ENCODE measurements at places on chromosomes 7 and 10. TPM values are rescaled to one million over a fixed set of nuclear protein-coding genes. Genes with fewer than 3 reads are reported as not detected.

GRCh38 chr7:136134503-136134902, 157.3 kb upstream of the MTPN start:
- H3K36me3 ChIP-seq: no peaks in the 10 kb centered on the region
- no peak for DNase-seq
- H3K27me3 ChIP-seq: no peaks in the 10 kb centered on the region

- DNase-seq: no peak
- H3K27ac ChIP-seq: no peak overlapping the region
- H3K27me3 ChIP-seq: no peaks in the 10 kb centered on the region
- H3K36me3 ChIP-seq: no peaks in the 10 kb centered on the region
Observed at GRCh38 chr7:159083001-159083697, 61.5 kb downstream of the VIPR2 start.

GRCh38 chr7:105890290-105890997, 14.0 kb upstream of the ATXN7L1 start:
- H3K4me3 ChIP-seq: no peak overlapping the region
- H3K36me3 ChIP-seq: no peaks in the 10 kb centered on the region
- H3K27me3 ChIP-seq: peaks cover 5% of the 10 kb centered on the region
- H3K27ac ChIP-seq: no peak overlapping the region

GRCh38 chr7:6158424-6159096, 113.9 kb downstream of the CYTH3 start:
- no peak overlapping the region for H3K27ac ChIP-seq
- peaks cover 53% of the 10 kb centered on the region for H3K36me3 ChIP-seq
- H3K4me1 ChIP-seq: no peaks in the 10 kb centered on the region
- no peak for DNase-seq
- no peaks in the 10 kb centered on the region for H3K27me3 ChIP-seq

- H3K4me3 ChIP-seq: no peak overlapping the region
- no peak overlapping the region for H3K27ac ChIP-seq
- H3K27me3 ChIP-seq: peaks cover 95% of the 10 kb centered on the region
Observed at GRCh38 chr7:27205325-27206280, 5.7 kb upstream of the HOXA13 start.

DNA sequence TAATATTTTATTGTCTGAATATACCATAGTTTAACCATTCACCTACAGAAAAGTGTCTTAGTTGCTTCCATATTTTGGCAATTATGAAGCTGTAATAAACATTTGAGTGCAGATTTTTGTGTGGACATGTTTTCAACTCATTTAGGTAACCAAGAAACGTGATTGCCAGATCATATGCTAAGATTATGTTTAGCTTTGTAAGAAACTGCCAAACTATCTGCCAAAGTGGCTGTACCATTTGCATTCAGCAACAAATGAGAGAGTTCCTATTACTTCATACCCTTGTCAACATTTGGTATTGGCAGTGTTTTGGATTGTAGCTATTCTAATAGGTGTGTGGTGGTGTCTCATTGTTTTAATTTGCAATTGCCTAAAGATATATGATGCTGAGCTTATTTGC, 233.5 kb downstream of the TMEM26 start:
- H3K4me3 ChIP-seq: no peak overlapping the region
- DNase-seq: no peak
- no peaks in the 10 kb centered on the region for H3K27me3 ChIP-seq
- no peak overlapping the region for H3K27ac ChIP-seq
- H3K36me3 ChIP-seq: no peaks in the 10 kb centered on the region
- H3K4me1 ChIP-seq: no peaks in the 10 kb centered on the region

- DNase-seq: no peak
- no peak overlapping the region for H3K4me3 ChIP-seq
- no peaks in the 10 kb centered on the region for H3K4me1 ChIP-seq
- H3K27ac ChIP-seq: no peak overlapping the region
Observed at GRCh38 chr10:85607043-85607695, 759.4 kb downstream of the GRID1 start.

GRCh38 chr7:87886875-87887274, 10.6 kb downstream of the DBF4 start:
- no peaks in the 10 kb centered on the region for H3K4me1 ChIP-seq
- no peaks in the 10 kb centered on the region for H3K27me3 ChIP-seq

DNA sequence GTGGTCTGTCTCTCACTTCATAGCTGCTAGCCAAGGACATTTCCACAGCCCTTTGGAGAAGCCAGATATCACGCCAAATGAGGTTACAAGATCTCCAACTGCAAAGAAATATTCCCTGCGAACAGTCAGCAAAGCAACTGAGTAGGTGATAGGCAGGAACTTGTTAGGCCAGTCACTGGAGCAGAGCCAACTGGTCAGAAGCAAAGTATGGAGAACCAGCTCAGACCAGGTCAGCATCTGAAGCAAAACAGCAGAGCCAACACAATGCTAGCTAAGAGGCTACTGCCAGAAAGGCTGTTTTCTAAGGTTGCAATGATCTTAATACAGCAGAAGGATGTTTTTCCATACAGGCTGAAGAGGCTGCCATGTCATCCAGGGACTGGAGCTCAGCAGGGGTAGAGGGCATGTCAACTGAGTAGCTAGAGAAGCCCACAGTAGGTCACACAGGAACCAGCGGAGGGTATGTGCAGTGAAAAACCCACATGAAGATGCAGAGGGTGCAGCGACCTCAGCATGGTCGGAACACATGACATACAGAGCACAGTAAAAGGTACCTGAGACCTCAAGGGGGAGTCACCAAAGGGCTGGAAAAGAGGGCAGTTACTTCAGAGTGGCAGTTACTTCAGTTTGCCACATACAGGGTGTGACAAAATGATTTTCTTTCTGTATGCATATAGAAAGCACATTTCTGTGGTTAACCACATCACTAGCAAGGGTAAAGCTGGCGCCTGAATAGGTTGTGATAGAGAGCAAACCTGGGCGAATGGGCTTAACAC, 8.9 kb downstream of the SEC31B start:
- H3K27me3 ChIP-seq: no peaks in the 10 kb centered on the region
- peaks cover 44% of the 10 kb centered on the region for H3K36me3 ChIP-seq
- no peak overlapping the region for H3K27ac ChIP-seq

GRCh38 chr7:4270941-4271715, 411.0 kb upstream of the FOXK1 start:
- DNase-seq: no peak
- no peaks in the 10 kb centered on the region for H3K4me1 ChIP-seq
- no peak overlapping the region for H3K27ac ChIP-seq
- H3K4me3 ChIP-seq: no peak overlapping the region

Gene C10orf53
- not detected for polyA plus RNA-seq

Gene AKR1C3
- 1.9 TPM for polyA plus RNA-seq

Gene CLCN1
- 0.11 TPM for polyA plus RNA-seq
